Placental pericyte (primary cell): ENCODE measurements at places on chromosomes 16 and 17. TPM values are rescaled to one million over a fixed set of nuclear protein-coding genes. Genes with fewer than 3 reads are reported as not detected.

ACOX1 gene
- total RNA-seq, result 43.1 and 66.6 TPM in 2 replicates

CCL4 gene
- not detected in 2 replicates for total RNA-seq

SOCS3 gene
- total RNA-seq, result 38.3 and 66.0 TPM in 2 replicates

CCL14 gene
- total RNA-seq, result not detected in 2 replicates

HELZ gene
- 44.8 and 63.7 TPM in 2 replicates for total RNA-seq

TAT gene
- not detected in 2 replicates for total RNA-seq

ZG16B gene
- total RNA-seq, result 0.29 TPM in 1 of 2 replicates, not detected in the other

CDRT15L2 gene
- total RNA-seq, result not detected in 2 replicates
